ENCODE measurements at places on chromosomes 7 and 10.

DNA sequence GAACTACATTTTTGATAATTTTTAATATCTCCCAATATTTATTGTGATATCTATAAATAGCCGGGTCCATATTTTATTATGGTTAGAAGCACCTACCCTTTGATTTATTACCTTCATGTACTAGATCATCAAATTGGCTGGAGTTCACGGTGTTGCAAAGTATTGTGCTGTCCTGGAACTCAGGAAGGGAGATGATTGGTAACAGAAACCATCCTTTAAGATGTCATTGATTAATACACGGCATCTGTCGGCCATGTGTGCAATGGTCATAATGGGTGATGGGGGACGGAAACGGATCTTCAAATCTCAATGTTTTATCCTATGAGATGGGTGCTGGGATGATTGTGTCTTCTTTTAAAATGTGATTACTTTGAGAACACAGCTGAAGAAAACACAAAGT is 157.0 kb downstream of the NEBL start:
- DNase-seq: no peak

- no peak for DNase-seq
Measured at GRCh38 chr10:18683427-18683826, 24.2 kb downstream of the ARL5B start.

DNA sequence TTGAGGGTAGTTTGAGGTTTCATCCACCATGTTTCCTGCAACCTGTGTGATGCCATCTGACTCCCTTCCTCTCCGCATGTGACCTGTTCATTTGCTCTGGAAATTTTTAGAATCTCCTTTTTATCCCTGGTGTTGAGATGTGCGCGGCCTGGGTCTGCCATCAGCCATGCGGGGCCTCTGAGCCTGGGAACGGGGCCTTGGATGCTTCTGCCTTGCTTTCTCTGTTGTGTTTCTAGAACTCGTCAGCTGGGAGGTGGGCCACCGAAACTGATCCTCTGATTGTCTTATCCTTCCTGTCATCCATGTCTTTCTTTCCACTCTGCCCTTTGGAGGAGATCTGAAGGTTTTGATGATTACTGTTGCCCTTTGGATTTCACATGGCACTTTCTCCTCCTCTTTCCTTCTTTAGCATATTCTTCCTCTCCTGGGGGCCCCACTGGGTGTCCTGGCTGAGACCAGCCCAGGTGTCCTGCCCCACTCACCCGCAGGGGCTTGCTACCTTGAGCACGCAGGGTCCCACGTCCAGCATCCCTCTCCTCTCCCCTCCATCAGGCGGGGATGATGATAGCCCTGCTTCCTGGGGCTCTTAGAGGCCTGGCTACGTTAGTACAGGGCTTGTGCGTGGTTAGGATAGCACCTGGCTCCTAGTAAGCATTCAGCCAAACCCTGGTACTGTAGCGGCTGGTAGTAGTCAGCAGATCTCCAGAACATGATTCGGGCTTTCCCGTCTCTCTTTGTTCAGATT is 29.9 kb downstream of the PPP2R2D start:
- no peak for DNase-seq

DNA sequence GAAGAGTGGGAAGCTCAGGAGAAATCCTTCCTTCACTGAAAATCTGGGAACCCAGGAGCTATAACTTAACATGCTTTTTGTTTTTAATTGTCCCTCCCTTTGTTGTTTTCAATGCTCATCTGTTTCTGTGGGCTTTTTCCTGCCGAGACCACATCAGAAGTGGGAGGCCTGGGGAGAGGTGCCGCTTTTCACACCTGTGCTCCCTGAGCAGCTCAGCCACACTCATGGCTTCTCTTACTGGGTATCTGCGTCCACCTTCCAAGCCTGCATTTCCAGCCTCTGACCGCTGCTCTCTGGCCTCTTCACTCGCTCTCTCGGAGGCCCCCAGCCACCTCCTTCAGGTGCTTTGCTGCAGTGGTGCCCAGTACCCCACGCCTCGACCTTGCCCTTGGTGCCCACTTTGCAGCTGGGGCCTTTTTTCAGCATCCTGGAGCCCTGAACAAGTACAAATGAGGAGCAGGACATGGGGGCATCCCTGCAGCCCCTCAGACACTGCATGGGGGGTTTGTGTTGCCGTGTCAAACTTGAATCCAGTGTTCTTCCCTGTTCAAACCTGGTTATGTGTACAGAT is 9.9 kb downstream of the C7orf57 start:
- DNase-seq: no peak

DNA sequence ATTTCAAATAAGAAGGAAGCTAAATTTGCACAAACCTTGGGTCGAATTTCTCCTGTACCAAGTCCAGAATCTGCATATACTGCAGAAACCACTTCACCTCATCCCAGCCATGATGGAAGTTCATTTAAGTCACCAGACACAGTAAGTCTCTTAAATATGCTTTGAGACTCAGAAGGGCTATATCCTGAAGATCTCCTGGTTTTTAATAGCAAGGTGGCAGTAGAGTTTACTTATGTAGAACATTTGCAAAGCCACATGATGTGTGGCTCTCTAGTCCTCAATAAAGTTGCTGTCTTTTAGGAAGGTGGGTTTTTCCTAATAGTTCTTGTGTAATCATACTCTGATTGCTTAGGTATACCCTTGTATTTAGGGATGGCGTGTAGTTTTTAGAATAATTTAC is 8.7 kb downstream of the DBF4 start:
- no peak for DNase-seq

DNA sequence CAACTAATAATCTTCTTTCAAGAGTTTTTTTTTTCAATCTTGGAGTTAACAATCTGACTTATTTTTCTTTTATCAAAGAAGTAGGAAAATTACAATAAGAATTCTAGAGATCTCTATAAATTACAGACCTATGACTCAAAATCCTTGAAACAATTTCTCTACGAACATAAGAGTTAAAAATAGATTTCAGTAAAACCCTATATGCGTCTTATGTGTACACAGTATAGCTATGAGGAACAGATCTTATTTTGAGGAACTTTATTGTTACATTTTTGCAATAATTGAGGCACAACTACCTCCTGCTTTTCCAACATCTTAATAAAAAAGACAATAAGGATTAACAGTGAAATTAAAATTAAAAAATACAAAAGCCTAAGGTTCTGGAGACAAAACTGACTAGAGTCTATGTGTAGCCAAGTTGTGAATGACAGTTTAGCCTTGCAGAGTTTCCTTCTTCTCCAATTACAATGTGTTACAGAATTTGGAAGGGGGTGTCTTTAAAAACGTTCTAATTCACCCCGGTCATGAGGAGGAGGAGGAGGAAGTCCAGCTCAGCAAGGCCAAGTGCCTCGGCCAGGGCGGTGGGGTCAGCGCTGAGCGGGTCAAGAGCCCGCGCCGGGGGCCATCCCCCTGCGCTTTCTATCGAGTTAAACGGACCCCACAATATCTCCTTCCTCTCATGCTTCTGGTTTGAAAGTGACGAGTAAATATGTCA is 40.5 kb downstream of the AMZ1 start:
- DNase-seq: no peak

GRCh38 chr10:10500937-10501336 is 516.7 kb upstream of the CELF2 start:
- DNase-seq: no peak
